Renal cortex interstitium (tissue), 15 donors: ENCODE measurements at places on chromosomes 3 and 15. TPM values are rescaled to one million over a fixed set of nuclear protein-coding genes. Genes with fewer than 3 reads are reported as not detected.

Gene ARRDC4
- polyA plus RNA-seq = 35.6 TPM

Gene LTF
- 3.3 TPM for polyA plus RNA-seq

Gene FHIT
- polyA plus RNA-seq = 31.0 TPM

Gene RNU5B-1
- not detected for polyA plus RNA-seq

- no peak for DNase-seq
These were observed 59.8 kb upstream of the THSD4 start for GRCh38 chr15:71055461-71055860.

- DNase-seq = no peak
These were observed 177.5 kb upstream of the ICE2 start for GRCh38 chr15:60656481-60656880.

DNA sequence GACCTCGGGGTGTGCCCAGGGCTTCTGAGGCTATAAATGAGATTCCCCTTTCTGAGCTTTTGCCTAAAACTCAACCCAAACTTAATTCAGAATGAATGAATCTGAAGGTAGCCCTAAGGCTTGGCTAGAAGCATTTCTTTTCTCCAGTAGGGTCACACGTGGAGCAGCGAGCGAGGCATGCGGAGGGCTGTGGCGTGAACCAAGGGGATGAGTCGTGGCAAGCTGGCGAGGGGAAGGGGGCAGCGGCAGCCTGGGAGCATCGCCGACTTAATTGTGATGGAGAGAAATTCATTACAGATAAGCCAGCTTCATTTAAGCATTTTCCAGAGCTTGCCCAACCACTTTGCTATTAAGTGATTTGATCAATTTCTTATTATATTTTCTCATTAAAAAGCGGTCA is 79.9 kb downstream of the CHSY1 start:
- DNase-seq = no peak

GRCh38 chr3:190699776-190700175 is 162.7 kb downstream of the GMNC start:
- DNase-seq = no peak
